T-cell (primary cell): ENCODE measurements at places on chromosomes 6 and 20.

DNA sequence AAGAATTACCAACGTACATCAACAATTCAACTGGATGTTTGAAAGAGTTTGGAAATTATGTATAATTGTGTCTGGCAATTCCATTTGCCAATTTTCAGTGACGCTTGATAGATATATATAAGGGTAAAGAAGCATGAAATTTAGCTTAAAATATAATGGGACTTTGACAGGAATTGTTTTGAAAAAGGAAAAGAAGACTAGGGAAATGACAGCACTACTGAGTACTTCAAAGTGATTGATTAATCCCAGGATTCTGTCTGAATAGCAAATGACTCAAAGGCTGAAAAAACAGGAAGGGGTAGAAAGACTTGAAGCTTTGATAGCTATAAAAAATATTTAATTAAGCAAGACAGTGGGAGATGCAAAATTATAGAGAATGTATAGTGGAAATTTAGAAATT, 200.0 kb downstream of the KHDRBS2 start:
- DNase-seq, result no peak

DNA sequence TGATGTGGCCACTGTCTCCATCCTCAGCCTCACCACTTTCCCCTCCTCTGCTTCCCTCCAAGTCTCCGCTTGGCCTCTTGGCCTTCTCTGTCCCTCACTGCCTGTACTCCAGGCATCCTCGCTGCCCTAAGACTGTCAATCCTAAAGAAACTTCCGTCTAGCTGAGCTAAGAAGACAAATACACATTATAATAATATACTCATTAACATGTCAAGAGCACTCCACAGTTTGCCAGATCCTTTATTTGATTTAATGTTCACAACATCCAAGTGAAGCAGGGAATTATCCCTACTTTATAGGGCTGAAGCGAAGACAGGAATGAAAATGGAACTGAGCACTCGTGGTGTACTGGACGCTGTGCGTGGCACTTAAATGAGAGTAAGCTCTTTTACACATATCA, 72.4 kb upstream of the SLC22A23 start:
- DNase-seq, result no peak

- DNase-seq, result no peak
Observed at GRCh38 chr6:116595247-116595646, 21.0 kb upstream of the RSPH4A start.

- no peak for DNase-seq
Observed at GRCh38 chr20:10639737-10640556, 33.9 kb downstream of the JAG1 start.

DNA sequence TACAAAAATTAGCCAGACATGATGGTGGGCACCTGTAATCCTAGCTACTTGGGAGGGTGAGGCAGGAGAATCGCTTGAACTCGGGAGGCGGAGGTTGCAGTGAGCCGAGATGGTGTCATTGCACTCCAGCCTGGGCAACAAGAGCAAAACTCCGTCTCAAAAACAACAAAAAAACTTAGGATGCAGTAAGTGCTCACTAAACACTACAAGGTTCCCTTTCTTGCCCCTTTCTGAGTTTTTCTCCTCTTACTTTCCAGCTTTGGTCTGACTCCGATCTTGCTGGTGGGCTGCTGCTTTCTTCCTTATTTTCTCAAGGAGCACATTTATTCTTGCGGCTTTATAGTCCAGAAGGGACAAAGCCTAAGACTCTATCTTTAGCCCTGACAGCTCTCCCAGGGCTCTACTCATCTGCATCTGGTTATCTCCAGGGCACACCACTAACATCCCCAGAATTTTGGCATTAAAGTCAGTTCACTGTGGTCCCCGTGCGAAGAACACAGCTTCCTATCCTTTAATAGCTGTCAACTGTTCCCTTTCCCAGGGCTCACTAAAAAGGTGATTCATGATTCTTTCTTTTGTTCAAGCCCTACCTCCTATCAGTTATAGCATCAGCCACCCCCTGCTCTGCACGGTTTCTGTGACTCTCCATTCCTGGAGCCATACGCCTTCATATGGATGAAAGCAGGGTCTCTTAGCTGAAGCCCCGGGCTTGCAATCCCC, 17.1 kb upstream of the RPN2 start:
- DNase-seq, result no peak
